Karpas-422 (cell line): ENCODE measurements at places on chromosomes 6 and 20. TPM values are rescaled to one million over a fixed set of nuclear protein-coding genes. Genes with fewer than 3 reads are reported as not detected.

DNA sequence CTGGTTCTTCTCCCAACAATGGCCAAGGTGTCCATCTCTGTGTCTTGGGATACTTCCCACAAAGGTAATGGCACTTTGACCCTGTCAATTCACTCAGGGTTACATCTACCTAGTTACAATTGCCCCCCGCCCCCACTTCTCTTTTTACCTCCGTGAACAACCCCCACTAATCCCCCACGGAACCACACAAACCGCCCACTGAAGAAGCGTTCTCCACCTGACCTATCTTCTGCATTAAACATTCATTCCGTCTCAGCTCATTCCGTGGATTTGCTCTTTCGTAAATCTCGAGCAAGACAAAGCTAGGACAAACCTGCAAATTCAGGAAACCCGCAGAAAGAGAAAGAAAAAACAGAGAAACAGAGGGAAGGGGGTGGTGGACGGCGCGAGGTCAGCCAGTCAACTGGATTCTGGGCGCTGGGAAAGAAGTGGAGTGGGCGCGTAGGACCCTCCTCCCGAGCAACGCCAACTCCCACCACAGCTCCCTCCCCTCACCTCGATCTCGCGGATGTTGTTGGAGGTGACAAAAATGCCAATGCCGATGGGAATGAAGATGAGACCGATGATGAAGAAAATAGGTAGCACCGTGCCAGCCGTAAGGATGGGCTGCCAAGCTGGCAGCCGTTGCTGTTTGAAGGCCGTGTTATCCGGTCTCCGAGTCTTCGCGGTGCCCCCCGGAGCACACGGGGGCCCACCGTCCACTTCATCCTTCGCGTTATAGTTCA, 523 bp downstream of the TMEM30A start:
- DNase-seq, result peak; percentile 70
- H3K36me3 ChIP-seq, result peaks cover 9% of the 10 kb centered on the region; the same call in 1 of the 2 replicates
- H3K27ac ChIP-seq, result peak overlapping the region; percentile 77
- H3K27me3 ChIP-seq, result no peaks in the 10 kb centered on the region
- peak overlapping the region; percentile 95 for H3K4me3 ChIP-seq
- peaks cover 63% of the 10 kb centered on the region for H3K4me1 ChIP-seq

DNA sequence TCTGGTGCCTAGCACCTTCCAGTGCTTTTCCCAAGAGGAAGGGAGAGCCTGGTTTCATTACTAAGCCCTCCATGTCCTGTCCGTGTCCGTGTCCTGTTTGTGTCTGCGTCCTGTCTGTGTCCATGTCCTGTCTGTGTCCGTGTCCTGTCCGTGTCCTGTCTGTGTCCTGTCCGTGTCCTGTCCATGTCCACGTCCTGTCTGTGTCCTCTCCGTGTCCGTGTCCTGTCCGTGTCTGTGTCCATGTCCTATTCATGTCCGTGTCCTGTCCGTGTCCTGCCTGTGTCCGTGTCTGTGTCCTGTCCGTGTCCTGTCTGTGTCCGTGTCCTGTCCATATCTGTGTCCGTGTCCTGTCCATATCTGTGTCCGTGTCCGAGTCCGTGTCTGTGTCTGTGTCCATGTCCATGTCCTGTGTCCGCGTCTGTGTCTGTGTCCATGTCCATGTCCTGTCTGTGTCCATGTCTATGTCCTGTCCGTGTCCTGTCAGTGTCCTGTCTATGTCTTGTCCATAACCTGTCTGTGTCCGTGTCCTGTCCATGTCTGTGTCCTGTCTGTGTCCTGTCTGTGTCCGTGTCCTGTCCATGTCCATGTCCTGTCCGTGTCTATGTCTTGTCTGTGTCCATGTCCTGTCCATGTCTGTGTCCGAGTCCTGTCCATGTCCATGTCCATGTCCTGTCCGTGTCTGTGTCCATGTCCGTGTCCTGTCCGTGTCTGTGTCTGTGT, 54.4 kb upstream of the BHLHE23 start:
- H3K36me3 ChIP-seq, result no peaks in the 10 kb centered on the region
- no peak overlapping the region for H3K27ac ChIP-seq
- peaks cover 3% of the 10 kb centered on the region; the same call in 1 of the 2 replicates for H3K4me1 ChIP-seq
- no peak overlapping the region for H3K4me3 ChIP-seq
- DNase-seq, result no peak

DNA sequence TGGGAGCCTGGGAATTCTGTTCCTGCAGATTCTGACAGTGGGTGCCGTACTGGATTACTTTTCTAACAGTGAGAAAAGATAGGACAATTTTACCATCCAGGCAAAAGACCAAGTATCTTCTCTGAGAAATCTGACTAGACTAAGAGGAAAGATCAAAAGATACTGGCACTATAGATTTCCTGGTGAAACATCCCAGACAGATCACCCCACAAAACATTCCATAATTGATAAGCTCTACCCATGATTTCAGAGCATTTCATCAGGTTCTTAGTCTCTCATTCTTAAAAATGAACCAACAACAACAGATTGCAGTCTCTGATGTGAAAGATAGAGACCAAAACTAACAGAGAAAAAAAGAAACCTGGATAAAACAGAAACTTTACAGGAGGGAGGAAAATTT, 13.6 kb upstream of the UBR2 start:
- no peak overlapping the region for H3K4me3 ChIP-seq
- peaks cover 17% of the 10 kb centered on the region for H3K4me1 ChIP-seq
- no peaks in the 10 kb centered on the region for H3K27me3 ChIP-seq
- H3K36me3 ChIP-seq, result no peaks in the 10 kb centered on the region
- H3K27ac ChIP-seq, result no peak overlapping the region

GRCh38 chr6:88848870-88849269, 114.5 kb downstream of the RNGTT start:
- H3K27ac ChIP-seq, result no peak overlapping the region
- no peaks in the 10 kb centered on the region for H3K4me1 ChIP-seq
- H3K36me3 ChIP-seq, result peaks cover 7% of the 10 kb centered on the region; the same call in 1 of the 2 replicates
- no peaks in the 10 kb centered on the region for H3K27me3 ChIP-seq
- no peak for DNase-seq

DNA sequence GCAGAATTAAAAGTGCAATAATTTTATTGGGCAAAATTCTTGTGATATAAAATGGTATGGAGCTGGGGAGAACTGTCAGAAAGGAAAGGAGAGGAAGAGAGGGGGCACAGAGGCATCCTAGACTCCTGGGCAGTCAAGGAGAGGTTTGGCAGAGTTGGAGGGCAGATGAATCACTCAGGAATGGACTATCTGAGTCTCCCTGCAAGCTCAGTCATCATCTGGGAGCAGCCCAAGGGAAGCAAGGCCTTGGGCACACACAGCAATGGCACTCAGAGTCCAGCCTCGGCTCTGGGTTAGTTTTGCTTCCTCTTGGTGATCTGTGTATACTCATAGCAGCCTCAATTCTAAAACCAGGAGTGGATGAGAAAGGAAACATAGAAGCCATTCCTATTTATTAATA, 67.2 kb downstream of the SLC22A1 start:
- no peak for DNase-seq
- H3K36me3 ChIP-seq, result no peaks in the 10 kb centered on the region
- H3K4me1 ChIP-seq, result no peaks in the 10 kb centered on the region
- no peak overlapping the region for H3K4me3 ChIP-seq
- no peaks in the 10 kb centered on the region for H3K27me3 ChIP-seq
- no peak overlapping the region for H3K27ac ChIP-seq

DNA sequence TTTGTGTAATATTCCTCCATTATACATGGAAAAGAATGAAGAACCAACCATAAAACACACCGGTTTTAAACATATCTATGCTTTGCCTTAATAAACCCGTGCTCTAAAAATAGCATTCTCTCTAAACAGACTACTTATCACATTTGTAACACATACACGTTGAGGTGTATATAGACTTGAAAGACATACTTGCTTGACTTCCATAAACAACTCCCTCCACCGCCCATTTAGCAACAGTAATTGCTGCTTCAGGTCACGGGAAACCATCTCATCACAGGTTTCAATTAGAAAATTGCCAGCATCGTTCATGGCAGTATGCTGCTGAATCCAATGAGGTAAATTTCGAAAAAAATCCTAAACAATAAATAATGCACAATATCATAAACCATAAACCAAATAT, 174.0 kb downstream of the SYNE1 start:
- peak overlapping the region; percentile 10; the same call in 1 of the 2 replicates for H3K4me3 ChIP-seq
- H3K36me3 ChIP-seq, result no peaks in the 10 kb centered on the region
- DNase-seq, result no peak
- no peaks in the 10 kb centered on the region; the same call in 1 of the 2 replicates for H3K4me1 ChIP-seq

DNA sequence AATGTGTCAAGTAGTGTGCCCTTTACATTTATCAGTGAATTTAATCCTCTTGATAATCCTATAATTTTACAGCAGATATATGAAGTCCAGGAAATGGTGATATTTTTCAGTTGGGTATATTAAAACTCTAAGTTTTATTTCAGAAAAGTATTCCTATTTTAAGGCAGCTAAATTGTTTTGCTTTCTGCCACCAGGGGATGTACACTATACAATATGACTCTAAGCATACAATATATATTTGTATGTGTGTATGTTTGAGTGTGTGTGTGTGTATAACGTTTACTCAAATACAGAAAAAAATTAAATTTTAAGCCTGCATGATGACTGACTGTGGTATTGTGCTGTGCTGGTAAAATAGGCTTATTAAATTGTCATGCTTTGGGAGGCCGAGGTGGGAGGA, 102.0 kb upstream of the RUNX2 start:
- no peaks in the 10 kb centered on the region for H3K27me3 ChIP-seq
- no peak overlapping the region for H3K4me3 ChIP-seq
- DNase-seq, result no peak
- no peaks in the 10 kb centered on the region for H3K36me3 ChIP-seq
- no peak overlapping the region for H3K27ac ChIP-seq

- H3K36me3 ChIP-seq, result no peaks in the 10 kb centered on the region
- DNase-seq, result no peak
- no peak overlapping the region for H3K4me3 ChIP-seq
- H3K27ac ChIP-seq, result no peak overlapping the region
- H3K27me3 ChIP-seq, result no peaks in the 10 kb centered on the region
- H3K4me1 ChIP-seq, result no peaks in the 10 kb centered on the region
Measured at GRCh38 chr6:16057446-16057845, 71.4 kb upstream of the MYLIP start.

DNA sequence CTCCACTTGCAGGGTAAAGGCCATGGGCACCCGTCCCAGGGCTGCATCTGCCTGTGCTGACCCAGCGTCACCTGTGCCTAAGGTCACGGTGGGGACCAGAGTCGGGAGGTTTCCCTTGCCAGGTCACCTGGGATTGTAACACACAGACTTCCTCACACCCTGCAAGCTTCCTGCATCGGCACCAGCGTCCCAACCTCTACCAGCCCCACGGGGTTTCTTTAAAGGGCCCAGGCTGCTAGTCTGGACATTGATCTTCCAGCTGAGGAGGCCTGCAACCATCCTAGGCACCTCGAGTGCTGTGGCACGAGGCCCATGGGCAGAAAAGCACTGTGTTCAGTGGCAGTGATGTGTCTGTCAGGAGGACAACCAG, 12.6 kb downstream of the ACSS1 start:
- DNase-seq, result no peak
- no peaks in the 10 kb centered on the region for H3K36me3 ChIP-seq
- no peak overlapping the region for H3K4me3 ChIP-seq
- no peak overlapping the region for H3K27ac ChIP-seq
- H3K4me1 ChIP-seq, result peaks cover 18% of the 10 kb centered on the region

DNA sequence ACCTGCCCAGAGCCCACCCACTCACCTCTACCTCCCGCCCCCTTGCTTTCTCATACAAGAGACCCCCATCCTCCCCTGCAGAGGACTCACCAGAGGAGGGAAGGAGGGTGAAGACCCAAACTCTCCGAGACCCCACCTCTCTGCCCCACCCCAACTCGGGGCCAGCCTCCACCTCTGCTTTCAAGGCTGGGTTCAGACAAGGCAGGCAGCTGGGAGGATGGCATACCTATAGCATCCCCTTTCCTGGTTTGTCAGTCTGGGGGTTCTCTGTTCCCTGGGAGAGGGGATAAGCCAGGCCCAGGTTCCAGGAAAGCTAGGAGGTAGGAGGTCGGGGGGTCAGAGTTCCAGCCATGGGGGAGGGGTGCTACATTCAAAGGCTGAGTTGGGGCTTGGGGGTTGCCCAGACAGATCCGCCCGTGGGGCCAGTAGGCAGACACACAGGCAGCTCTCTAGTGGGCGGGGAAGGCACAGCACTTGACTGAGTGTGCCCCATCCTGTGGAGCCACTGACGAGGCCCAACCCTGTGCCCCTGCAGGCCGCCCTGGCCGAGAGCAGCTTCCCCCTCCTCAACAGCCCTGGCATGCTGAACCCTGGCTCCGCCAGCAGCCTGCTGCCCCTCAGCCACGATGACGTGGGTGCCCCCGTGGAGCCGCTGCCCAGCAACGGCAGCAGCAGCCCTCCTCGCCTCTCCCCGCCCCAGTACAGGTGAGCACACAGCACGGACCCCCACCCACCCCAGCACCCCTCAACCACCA, 40.8 kb upstream of the MDFI start:
- H3K27ac ChIP-seq, result no peak overlapping the region
- DNase-seq, result no peak
- H3K4me1 ChIP-seq, result peaks cover 7% of the 10 kb centered on the region
- no peaks in the 10 kb centered on the region for H3K36me3 ChIP-seq

DNA sequence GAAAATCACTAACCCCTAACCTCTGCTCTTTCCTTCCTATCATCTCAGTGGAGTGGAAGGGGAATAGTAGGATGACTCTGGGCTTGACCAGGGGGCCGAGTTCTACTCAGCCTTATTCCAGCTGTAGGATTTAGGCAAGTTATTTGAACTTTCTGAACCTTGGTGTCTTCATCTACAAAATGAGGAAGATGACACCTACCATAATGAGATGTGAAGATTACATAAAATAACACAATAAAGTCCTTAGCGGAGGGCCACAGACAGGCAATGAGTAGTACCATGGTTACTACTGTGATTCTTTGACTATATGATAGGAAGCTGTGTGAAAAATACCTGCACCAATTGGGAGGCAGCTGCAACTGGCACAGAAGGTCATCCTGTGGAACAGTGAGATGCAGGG, 53.6 kb upstream of the PIM1 start:
- H3K27me3 ChIP-seq, result no peaks in the 10 kb centered on the region
- DNase-seq, result no peak
- H3K4me3 ChIP-seq, result no peak overlapping the region
- H3K4me1 ChIP-seq, result no peaks in the 10 kb centered on the region
- no peak overlapping the region for H3K27ac ChIP-seq

GRCh38 chr6:30214657-30214982, 1.4 kb upstream of the TRIM26 start:
- DNase-seq, result no peak
- peaks cover 42% of the 10 kb centered on the region for H3K4me1 ChIP-seq
- no peaks in the 10 kb centered on the region for H3K36me3 ChIP-seq

GRCh38 chr6:166764473-166765233, 137.6 kb upstream of the RPS6KA2 start:
- no peaks in the 10 kb centered on the region for H3K27me3 ChIP-seq
- H3K27ac ChIP-seq, result no peak overlapping the region
- no peak for DNase-seq
- no peaks in the 10 kb centered on the region for H3K4me1 ChIP-seq

DNA sequence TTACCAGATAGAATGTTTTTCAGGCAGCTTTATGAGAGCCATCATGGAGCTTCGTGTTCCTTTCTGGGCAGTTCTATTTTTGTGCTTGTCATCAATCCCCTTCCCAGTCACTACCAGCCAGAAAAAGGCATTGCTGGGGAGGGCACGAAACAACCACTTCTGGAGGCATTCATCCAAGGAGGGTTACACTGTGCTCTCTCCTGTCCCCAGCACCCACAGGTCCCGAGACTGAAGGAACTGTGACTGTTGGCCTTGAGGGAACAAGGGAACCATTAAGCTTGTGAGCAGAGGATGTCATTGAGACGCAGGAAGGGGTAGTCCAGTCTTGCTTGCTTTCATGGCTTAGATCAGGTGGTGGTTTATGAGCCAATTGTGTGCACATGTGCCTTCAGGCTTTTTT, 20.1 kb upstream of the ENPP5 start:
- H3K36me3 ChIP-seq, result no peaks in the 10 kb centered on the region
- no peaks in the 10 kb centered on the region for H3K27me3 ChIP-seq
- H3K4me3 ChIP-seq, result no peak overlapping the region
- no peak for DNase-seq

Gene EDN3
- total RNA-seq, result not detected in 2 replicates

Gene CLDN20
- not detected in 2 replicates for total RNA-seq

Gene PTCHD4
- total RNA-seq, result not detected in 2 replicates

Gene PPDPF
- total RNA-seq, result 16.2 and 51.0 TPM in 2 replicates

Gene CUL7
- total RNA-seq, result 20.2 and 22.2 TPM in 2 replicates

Gene CALHM4
- not detected in 2 replicates for total RNA-seq
